ENCODE measurements at places on chromosomes 5 and 9. TPM values are rescaled to one million over a fixed set of nuclear protein-coding genes. Genes with fewer than 3 reads are reported as not detected.

DNA sequence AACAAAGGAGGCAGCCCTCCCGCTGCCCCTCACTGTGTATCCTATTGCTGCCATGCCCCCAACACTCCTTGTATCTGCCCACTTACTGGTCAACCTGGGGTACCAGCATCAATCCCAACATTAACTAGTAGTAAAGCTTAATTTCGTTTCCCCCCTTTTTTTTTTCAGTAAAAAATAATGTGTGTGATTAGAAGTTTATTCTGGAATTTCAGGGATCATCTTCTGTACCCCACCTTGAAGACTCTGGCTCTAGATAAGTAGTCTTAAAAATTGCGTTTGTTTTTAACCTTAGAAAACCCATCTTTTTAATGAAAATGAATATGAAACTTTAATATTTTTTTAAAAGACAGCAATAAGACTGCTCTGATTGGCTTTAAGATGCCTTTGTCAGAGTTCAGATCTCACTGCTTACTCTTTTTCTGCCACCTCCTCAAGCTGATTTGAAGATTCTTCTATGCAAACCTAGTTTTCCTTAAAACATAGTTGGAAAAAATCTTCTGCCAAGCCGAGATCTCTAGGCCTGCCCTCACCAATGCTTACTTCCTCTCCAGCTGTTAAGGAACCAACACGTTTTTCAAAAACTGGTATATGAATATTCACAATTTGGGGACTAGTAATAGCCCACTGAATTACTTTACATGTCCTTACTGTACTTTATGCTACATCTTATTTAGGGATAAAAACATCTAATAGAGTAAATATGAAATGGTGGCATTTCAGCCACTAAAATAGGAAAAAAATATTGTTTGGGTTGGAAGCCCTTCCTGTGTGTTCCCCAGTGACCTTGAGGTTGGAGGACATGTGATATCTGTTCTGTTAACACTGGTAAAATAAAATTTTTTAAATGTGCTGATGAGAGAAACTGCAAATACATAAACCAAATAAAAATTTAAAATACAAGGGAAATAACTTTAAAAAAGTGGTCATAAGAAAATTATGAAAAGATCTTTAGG is 4.0 kb upstream of the RHOBTB3 start:
- H3K36me3 ChIP-seq, result no peaks in the 10 kb centered on the region
- H3K4me1 ChIP-seq, result peaks cover 5% of the 10 kb centered on the region
- no peaks in the 10 kb centered on the region for H3K27me3 ChIP-seq
- H3K27ac ChIP-seq, result peak overlapping the region; percentile 24
- no peak overlapping the region for H3K4me3 ChIP-seq

DNA sequence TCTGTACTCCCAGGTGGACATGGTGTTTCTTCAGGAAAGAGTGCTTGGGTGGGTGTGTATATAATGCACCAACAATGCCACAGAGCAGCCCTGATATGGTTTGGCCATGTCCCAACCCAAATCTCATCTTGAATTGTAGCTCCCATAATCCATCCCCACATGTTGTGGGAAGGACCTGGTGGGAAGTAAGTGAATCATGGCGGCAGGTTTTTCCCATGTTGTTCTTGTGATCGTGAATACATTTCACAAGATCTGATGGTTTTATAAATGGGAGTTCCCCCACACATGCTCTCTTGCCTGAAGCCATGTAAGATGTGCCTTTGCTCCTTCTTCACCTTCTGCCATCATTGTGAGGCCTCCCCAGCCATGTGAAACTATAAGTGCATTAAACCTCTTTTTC is 158.5 kb downstream of the NR3C1 start:
- no peaks in the 10 kb centered on the region for H3K4me1 ChIP-seq
- H3K4me3 ChIP-seq, result no peak overlapping the region
- H3K36me3 ChIP-seq, result no peaks in the 10 kb centered on the region
- no peak for DNase-seq

DNA sequence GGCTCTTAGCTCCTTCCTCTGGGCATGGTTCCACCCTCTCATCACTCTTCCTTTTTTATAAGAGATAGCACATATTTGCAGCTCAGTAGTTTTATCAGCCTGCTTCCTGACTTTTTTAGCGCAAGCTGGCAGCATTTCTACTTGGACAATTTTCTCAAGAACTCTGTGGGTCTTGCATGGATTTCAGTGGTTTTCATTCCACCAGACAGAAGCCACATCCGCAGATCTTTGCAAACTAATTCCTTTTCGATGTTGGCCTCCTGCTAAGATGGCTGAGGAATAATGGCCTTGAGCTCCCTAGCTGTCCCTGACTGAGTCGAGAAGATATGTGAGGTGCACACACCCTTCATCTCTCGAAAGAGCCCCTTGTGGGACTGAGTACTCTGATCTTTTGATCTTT is 49.5 kb downstream of the GALNT12 start:
- H3K36me3 ChIP-seq, result no peaks in the 10 kb centered on the region

GRCh38 chr5:36059571-36060419 is 6.9 kb downstream of the UGT3A2 start:
- H3K27me3 ChIP-seq, result no peaks in the 10 kb centered on the region
- H3K4me1 ChIP-seq, result no peaks in the 10 kb centered on the region

- no peaks in the 10 kb centered on the region for H3K36me3 ChIP-seq
- no peaks in the 10 kb centered on the region for H3K4me1 ChIP-seq
- no peak overlapping the region for H3K27ac ChIP-seq
Observed at GRCh38 chr9:20395651-20396050, 226.6 kb downstream of the MLLT3 start.

Gene SLC34A3
- 0.23 TPM for total RNA-seq

DNA sequence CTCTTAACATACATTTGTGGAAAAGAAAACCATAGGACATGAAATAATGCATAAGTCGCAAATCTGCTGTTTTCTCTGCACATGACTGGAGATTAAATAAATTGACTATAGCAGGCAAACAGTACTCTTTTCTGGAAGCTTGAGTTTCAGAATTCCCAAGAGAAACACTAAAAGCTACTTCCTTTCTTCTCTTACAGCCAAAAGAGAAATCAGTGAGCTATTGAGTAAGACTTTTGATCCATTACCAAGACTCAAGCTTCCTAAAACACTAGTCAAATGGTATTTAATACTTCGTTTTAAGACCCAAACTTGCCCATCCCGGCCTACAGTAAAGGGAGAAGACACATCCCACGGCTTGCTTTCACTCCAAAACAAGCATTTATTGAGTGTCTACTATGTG is 335.8 kb upstream of the PUM3 start:
- H3K36me3 ChIP-seq, result no peaks in the 10 kb centered on the region
- peaks cover 24% of the 10 kb centered on the region for H3K27me3 ChIP-seq
- DNase-seq, result no peak
- no peak overlapping the region for H3K27ac ChIP-seq
- H3K4me3 ChIP-seq, result no peak overlapping the region

Gene PAEP
- not detected for total RNA-seq

Data from upper lobe of right lung (tissue), 1 donor.